ENCODE measurements at places on chromosomes 16 and 17. TPM values are rescaled to one million over a fixed set of nuclear protein-coding genes. Genes with fewer than 3 reads are reported as not detected.

The ERN2 gene
- not detected for total RNA-seq

The PGS1 gene
- total RNA-seq, result 78.3 TPM

The KRTAP1-1 gene
- not detected for total RNA-seq

The CCL4 gene
- 3.9 TPM for total RNA-seq

The IL4R gene
- 242 TPM for total RNA-seq

The MT1G gene
- total RNA-seq, result 8.0 TPM

The SPEM1 gene
- total RNA-seq, result not detected

The PMFBP1 gene
- 3.1 TPM for total RNA-seq

The PPP1R1B gene
- not detected for total RNA-seq

All from activated CD4-positive, alpha-beta T cell treated with anti-CD3 and anti-CD28 coated beads, Interleukin-2, amount 10 ng/mL, durations not matched to agents 7 days and 5 days (primary cell).